ENCODE measurements at places on chromosomes 12 and 14.

DNA sequence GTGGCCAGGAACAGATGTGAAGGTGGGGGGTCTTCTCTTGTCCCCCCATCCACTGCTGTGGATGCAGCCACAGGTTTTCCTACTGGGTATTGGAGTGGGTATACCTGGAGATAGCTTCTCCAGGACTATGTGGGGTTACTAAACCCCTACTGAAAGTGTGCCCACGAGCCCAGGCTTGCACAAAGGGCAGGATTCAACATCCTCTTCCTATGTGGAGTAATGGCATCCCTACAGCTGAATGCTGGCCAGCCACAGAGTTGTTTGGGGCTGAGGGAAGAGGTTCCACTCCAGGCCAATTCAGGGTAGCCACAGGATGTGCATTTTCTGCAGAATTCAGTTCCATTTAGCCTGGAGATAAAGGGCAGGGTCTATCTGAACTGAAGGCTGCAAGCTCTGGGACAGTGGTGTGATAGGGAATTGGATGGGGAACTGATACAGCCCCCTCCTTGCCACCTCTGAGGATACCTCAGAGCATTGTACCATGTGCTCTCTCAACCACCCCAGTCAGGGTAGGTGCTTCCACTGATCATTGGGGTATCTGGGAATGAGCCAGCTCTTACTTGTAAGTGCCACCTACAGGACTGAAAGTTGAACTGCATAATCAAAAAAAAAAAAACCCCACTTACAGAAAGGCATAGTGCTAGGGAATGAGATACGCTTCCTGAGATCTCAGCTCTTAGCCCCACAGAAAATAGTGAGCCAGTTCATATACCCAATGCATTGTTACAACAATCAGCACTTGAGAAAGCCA is 187.1 kb downstream of the KITLG start:
- DNase-seq, result no peak

- DNase-seq, result peak; percentile 73
These were observed 7.1 kb upstream of the MRPL52 start for GRCh38 chr14:22822571-22823098.

- no peak for DNase-seq
These were observed 253.0 kb upstream of the PPFIA2 start for GRCh38 chr12:82012176-82012575.

DNA sequence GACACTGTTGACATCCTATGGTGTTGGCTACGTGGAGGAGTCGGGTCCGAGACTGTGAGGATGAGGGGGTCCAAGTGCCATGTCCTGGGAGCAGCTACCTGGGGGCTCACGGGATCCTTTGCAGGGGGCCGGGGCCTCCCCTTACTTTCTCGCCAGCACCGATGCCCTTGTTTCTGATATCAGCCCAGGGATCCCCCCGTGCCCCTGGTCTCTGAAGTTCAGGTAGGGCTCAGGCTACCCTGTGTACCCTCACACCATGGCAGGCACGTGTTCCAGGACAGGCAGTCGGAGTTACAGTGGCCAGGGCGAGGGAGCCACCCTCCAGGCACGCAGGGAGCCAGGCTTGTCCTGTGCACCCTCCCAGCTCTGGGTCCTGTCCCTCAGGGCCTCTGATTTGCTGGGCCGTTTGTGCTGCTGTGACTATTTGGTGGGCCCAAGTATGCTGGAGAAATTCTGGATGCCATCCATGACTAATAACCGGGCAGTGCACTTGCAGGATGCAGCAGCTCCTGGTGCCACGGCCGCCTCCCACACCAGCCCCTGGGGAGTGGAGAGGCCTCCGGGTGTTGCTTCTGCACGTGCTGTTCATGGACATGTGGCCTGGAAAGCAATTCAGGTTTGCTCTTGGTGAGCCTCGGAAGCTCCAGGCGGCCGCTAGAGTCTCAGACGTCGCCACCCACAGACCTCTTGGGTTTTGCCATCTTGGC is 93.1 kb upstream of the SFSWAP start:
- DNase-seq, result no peak

DNA sequence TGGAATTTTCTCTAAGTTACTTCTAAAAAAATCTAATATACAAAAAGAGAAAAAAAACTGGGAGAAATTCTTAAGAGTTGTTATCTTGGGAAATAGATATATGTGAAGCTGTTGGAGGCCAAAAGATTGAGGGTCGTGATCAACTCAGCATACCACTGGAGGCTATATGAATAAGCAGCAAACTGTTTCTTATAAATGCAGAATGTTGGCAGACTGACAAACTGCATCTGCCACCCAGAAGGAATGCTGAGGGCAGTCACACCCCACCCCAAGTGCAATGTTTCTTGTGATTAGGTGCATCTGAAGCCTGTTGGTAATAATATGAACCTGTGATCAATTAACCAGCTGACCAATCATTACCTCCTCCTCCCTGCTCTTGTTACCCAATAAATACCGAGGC is 818.6 kb upstream of the MGAT4C start:
- DNase-seq, result no peak

GRCh38 chr14:96086574-96087077 is 47.5 kb downstream of the C14orf132 start:
- DNase-seq, result no peak

DNA sequence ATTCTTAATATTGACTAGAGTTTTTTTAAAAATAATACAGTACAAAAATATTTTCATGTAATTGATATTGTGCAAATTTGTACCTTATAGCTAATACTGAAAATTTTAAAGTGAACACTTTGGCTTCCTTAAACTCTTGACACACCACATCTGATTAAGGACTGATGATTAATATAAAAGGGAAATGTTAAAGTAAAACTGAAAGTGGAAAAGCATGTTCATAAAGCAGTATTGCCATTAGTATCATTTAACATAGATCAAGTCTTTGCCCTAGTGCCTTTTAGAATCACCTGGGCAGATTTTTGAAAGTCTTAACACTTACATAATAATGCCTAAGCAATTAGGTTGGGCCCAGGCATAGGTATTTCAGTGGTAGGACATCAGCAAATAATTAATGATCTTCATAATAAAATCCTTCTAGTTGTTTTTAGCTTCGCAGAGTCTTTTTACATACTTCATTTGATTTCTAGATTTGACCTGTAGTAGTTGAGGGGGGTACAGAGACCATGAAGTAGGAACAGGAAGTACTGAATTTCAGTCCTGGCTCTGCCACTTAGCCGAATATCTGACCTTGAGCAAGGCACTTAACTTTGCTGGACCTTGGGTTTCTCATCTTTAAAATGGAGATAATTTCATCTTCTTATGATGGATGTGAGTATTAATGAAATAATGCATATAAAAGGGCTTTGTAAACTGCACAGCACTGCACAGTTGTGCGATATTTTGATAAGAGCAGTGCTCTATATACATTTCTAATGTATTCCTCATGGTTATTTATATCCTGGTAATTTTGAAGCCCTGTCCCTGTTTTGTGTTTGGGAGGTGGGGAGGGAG is 43.7 kb downstream of the MARK3 start:
- no peak for DNase-seq

- no peak for DNase-seq
These were observed 36.9 kb downstream of the RAD9B start for GRCh38 chr12:110538869-110539622.

All from stimulated activated CD4-positive, alpha-beta T cell treated with anti-CD3 and anti-CD28 coated beads, Interleukin-4, amount 100 ng/mL, for 1 hour (primary cell).